ENCODE measurements at places on chromosomes 6 and 20. TPM values are rescaled to one million over a fixed set of nuclear protein-coding genes. Genes with fewer than 3 reads are reported as not detected.

The C20orf173 gene
- total RNA-seq: not detected

The ADGRF4 gene
- not detected for total RNA-seq

The CEP57L1 gene
- 8.9 TPM for total RNA-seq

DNA sequence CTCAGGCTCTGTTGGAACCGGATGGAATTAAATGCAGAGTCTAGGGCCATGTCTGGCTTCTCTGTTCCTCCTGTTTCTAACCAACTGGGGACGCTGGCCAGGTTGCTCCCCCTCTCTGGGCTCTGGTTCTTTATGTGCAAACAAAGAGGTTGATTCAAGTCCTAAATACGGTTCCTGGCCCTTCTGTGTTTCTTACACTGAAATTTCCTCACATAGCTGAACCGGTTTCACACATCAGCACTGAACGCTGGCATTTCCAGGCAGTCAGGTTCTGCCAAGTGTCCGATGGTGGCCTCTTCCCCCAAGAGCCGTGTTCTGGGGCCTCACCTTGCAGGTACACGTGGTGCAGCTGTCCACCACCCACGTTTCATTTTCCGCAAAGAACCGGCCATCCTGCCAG, 13.5 kb downstream of the THBS2 start:
- no peak for DNase-seq

DNA sequence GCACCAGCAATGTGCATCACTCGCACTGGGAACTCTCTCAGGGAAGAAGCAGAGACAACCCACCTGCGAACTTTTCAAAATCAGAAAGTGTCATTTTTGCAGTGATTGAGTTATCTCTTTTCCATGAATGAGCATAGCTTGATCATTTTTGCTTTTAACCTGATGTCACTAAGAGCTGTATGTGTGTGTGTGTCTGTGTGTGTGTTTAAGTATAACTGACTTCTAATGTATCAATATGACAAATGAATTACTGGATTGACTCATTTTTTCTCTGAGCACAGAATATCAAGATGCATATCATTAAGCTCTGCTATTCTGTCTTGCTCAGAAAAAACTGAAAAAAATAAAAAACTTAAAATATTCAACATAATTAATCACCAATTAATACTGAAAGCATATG, 548.9 kb upstream of the MARCKS start:
- no peak for DNase-seq

DNA sequence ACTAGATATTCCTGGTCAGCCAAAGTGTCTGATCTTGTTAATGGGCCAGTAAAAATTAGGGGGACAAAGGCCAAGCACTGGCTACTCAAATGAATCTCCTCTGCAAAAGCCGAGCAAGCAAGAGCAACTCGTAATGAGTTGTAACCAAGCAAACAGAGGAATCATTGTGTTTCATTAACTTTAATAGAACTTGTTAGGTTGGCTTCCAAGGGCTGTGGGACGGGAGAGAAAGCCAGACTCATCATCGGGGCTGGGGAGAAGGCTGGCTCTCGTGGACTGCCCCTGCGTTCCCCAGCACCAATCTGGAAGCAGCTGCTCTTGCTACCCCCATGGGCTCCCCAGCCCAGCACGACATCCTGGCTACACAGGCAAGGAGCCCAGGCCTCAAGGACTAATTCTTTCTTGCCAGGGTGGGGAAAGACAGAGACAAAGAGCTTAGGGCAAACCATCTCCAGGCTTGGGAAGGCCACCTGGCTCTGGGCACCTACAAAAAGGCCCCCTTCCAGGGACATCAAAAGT, 10.5 kb upstream of the SCUBE3 start:
- DNase-seq: no peak

- no peak for DNase-seq
Observed at GRCh38 chr6:38860041-38860440, 144.9 kb downstream of the DNAH8 start.
